ENCODE measurements at places on chromosomes 16 and 17.
A peak's percentile ranks its signal among the peaks of the same experiment; 100 is the strongest.

- DNase-seq, result peak; percentile 72
Observed at GRCh38 chr17:78915872-78916632, 9.1 kb downstream of the TIMP2 start.

DNA sequence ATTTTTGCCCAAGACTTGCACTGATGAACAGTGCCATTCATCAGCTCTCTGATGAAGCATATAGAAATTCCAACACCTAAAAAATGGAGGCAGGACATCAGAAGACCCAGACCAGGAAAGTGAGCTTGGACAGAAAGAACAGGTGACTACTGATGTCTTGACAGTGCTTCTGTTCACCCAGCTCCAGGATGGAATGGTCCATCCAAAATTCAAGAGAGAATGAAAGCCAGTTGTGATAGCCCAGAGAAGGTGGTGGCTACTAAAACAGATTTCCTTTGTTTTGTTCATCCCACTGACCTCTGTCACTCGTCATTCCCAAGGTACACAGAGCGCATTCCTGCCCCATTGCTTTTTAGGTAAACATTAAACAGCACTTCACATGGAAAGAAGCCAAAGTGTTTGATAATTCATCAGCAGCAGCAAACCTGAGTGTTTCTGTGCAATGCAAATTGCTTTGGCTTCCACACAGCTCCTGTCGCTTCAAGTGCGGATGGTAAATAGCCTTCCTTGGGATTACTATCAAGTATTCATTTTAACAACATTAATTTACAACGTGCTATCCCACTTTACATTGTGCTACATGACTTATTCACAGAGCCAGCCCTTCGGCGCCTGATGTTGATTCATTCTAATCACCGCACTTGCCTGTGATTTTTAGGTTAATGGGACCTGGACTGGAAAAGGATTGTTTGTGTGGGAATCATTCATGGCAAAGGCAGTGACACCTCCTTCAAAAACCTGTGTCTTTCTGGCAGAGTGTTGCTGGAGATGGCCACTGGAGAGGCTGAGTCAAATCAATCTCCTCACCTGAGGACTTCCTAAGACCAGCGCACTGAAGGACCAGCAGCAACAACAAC is 65.1 kb upstream of the TOX3 start:
- peak; percentile 6 for DNase-seq

DNA sequence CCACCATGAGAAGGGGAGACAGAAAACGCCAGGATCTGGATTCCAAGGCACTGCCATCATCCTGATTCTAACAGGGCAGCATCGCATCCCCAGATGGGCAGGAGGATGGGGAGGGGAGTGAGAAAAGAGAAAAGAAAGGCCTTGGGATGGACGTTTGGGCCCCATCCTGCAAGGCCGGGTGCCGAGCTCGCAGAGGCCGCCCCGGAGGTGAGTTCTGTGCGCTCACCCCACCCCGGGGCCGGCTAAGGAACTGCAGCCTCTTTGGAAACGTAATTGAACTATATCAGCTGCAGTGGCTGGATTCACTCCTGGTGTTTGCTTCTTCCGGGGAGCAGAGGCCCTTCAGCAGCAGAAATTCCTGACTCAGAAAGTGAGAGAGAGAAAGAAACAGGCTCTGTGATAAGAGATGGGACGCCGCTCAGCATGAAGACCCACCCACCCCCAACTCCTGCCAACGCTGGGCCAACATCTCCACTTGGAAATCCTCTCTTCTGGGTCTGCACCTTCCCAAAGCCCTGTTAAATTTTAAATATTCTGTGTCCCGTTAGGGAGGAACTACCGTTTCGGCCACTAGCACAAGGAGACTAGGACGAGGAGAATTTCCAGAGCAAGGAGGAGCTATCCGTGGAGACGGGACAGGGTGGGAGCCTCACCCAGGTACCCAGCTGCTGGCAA is 8.5 kb upstream of the SSTR2 start:
- DNase-seq, result peak; percentile 64

- no peak for DNase-seq
Observed at GRCh38 chr17:44010966-44011647, 3.7 kb downstream of the TMEM101 start.

- no peak for DNase-seq
Observed at GRCh38 chr16:754656-755055, 5.9 kb upstream of the MSLN start.

- DNase-seq, result peak; percentile 89
Observed at GRCh38 chr16:728131-728889, 1.4 kb downstream of the HAGHL start.

DNA sequence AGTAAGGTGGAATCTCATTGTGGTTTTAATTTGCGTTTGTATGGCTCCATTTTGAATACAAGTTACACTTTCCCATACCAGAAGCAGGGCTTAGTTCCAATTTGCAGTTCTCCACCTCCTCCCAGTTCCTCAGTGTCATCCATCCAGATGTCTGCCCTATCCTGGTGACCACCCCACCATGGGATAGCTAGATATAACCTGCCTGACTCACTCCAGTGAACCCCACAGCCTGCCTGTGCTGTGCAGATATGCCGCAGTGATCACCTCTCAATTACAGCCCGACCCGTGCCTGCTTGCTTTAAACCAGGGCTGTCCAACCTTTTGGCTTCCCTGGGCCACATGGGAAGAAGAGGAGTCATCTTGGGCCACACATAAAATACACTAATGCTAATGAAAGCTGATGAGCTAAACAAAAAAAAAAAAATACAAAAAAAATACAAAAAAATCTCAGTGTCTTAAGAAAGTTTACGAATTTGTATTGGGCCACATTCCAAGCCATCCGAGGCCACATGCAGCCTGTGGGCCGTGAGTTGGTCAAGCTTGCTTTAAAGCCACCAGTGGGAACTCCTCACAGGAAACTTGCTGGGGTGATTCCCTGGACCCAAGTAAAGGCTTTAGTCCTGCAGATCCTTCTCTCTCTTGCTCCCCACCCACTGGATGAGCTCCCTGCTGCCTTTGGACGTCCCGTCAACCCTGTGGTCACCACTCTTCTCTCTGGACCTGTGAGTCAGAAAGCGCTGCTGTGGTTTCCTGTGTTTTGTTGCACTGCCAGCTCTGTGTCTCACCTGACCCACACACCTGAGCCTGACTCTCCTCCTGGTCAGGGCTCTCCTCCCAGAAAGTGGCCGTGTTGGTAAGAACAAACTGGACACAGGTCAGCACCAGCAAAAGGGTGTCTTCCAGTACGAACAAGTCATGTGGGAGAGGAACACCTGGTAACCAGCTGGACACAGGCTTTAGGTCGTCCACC is 83.0 kb downstream of the EMP2 start:
- DNase-seq, result no peak

DNA sequence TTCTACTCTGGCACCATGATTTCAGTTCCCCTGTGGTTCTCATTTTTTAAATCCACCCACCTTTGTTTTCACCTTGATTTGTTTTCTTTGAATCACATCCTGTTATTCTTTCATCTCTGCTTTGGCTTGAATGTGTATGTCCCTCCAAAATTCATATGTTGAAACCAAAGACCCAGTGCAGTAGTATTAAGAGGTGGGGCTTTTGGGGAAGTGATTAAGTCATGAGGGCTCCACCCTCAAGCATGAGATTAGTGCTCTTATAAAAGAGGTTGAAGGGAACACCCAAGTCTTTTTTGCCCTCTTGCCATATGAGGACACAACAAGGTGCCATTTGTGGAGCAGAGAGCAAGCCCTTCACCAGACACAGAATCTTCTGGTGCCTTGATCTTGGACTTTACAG is 382.3 kb downstream of the SLC39A11 start:
- DNase-seq, result peak; percentile 87

- DNase-seq, result no peak
Observed at GRCh38 chr17:10029129-10029528, 124.1 kb upstream of the RCVRN start.

- no peak for DNase-seq
Observed at GRCh38 chr17:47692895-47693730, 848 bp upstream of the TBKBP1 start.

- DNase-seq, result peak; percentile 29
Observed at GRCh38 chr16:64150193-64150592, 971.7 kb downstream of the CDH11 start.

DNA sequence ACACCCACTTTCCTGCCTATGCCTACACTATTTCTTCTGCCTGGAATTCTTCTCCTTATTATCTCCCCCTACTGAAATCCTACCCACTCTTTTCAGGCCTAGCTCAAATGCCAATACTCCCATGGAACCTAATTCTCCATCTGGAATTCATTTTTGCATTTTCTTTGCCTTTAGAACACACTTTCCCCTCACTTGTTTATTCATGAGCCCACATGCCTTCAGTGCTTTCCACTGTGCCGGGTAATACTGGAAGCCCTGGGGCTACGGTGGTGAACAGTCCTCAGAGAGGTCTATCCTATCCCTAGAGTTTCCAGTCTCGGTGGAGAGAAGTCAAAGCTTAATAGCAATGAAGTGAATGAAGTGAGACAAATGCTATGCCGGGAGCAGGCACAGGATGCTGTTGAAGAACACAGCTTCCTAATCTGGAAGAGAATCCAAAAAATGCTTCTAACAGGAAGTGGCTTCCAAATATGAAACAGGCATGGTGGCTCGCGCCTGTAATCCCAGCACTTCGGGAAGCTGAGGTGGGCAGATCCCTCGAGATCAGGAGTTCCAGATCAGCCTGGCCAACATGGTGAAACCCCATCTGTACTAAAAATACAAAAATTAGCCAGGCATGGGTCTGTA is 322.4 kb downstream of the GRIN2A start:
- no peak for DNase-seq

DNA sequence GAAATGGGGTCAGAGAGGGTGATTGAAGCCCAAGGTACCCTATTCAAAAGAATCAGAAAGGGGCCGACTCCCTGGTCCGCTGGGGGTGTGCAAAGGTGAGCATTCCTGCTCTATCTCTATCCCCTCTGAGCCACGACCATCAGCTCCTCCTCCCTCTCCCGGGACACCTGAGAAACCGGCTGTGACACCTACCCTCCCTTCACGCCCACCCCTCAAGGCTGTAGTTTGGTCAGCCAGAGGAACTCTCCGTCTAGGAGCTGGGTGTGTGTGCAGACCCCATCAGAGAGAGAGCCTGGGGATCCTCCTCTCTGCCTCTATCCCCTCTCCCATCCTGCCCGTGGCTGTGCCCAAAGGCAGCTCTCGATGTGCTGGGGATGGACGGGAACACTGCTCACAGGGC is 27.6 kb upstream of the DLX4 start:
- no peak for DNase-seq

- DNase-seq, result no peak
Observed at GRCh38 chr16:65786916-65787315, 579.6 kb upstream of the CDH5 start.

DNA sequence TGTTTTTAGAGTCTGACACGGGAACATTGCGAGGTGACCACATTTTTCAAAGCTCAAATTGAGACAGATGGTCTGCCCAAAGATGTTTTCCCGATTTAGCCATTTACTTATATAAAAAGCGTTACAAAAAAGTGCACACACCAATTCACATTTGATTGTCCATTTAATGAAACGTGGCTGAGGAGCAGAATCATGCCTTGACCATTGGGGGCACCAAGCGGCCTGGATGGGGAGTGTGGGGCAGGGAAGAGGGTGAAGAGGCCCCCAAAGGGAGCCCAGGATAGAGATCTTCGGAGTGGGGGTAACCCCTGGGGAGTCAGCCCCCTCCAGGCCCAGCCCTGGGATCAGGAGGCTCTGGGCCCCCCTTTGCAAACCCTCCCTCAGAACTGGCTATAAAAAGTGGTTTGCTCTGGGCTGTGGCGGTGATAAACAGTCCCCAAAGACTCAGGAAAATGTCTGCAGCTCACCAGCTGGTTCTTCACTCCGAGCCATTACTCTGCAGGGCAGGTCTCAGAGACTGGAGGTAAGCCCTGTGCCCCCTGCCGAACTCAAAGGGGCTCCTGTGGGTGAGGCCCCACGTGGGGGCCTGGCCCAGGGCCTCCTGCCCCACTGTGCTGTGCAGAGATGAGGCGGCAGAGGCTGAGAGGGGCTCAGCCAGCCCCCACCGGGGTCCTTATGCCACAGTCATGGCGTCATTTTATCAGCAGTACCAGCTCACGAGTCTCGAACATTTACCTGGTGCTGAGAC is 105.9 kb upstream of the SEC14L1 start:
- no peak for DNase-seq

- DNase-seq, result no peak
Observed at GRCh38 chr16:88768071-88768783, 16.8 kb downstream of the PIEZO1 start.

GRCh38 chr16:64251742-64252141 is 870.1 kb downstream of the CDH11 start:
- DNase-seq, result no peak

- DNase-seq, result no peak
Observed at GRCh38 chr16:47640661-47641060, 179.5 kb downstream of the PHKB start.

- DNase-seq, result no peak
Observed at GRCh38 chr17:71398800-71399219, 722.0 kb upstream of the SOX9 start.

DNA sequence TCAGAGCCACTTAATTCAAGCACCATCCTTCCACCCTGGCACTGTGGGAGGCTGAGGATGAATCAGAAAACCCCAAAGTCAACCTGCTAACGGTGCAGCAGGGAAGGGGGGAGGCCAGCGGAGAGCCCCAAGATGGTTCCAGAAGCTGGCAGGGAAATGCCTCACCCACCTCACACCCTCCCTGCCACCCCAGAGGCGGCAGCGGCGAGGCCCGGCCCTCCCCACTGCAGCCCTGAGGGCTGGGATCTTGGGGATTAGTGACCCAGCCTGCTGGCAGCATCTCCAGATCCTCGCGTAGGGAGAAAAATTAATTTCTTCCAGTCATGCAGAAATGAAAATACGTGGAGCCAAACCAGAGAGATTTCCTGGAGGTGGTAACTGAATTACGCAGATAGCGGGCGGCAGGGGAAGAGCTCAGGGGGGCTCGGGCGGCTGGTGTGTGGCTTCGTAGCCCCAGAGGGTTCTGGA is 38.2 kb downstream of the CBFA2T3 start:
- no peak for DNase-seq

DNA sequence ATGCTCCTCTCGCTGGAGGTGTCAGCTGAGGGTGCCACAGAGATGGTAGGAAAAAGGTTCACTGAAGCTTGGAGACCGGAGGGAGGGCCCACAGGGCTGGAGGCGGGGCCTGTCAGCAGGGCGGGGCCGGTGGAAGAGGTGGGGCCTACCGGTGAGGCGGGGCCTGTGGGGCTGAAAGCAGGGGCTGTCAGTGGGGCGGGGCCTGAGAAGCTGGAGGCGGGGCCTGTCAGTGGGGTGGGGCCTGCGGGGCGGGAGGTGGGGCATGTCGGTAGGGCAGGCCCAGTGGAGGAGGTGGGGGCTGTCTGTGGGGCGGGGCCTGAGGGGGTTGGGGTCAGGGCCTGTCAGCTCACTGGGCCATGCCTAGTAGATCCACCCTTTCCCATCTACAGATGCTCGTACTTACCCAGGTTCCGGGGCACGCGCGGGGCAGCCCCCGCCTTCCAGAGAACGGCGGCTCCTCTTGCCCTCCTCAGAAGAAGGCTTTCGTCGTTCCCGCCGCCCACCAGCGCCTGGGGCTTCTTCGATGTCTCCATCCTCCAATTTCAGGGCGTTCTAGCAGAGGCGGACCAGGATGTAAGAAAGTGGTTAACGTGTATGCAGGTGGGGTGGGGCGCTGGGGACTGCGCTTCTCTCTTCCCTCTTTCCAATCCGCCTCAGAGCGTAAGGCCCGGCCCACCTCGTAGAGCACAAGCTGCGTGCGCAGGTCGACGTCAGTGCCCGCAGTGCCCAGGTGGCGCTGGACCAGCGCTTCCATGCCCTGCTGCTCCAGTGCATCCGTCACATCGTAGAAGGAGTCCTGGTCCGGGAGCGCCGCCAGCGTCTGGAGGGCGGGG is 9.8 kb downstream of the TMEM208 start:
- DNase-seq, result peak; percentile 79
